Inflammatory macrophage treated with lipopolysaccharide for 1 hour (primary cell): ENCODE measurements at places on chromosomes 1 and 21.

DNA sequence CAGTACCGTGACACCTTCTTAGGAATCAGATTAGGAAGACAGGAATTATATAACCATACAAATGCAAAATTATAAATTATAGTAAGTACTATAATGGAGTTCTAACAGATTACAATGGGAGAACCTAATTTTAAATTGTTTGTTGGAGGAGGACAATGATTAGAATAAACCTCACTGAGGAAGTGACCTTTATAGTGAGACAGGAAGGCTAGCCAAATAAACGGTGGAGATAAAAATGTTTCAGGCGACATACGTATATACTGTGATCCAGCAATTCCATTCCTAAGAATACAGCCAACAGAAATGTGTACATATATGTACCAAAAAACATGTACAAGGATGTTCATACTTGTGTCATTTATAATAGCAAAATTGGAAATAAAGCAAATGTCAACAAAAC, 15.2 kb downstream of the SYNJ1 start:
- DNase-seq, result no peak

DNA sequence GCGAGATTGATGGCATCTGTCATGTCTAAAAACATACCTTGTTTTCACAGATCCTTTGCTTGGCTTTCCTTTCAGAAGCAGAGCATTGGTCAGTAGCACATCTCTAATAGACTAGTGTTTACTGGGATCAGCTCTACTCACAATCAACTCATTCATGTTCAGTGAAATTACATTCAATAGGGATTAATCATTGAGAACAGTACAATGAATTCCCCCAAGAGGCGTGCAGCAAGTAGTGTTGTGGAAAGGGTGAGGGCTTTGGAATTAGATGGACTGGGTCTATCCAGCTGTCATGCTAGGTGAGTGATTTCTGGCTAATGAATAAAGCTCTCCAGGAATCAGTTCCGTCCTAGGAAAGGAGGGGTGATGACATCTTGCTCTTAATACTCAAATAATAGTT, 155.2 kb upstream of the COA6 start:
- no peak for DNase-seq

DNA sequence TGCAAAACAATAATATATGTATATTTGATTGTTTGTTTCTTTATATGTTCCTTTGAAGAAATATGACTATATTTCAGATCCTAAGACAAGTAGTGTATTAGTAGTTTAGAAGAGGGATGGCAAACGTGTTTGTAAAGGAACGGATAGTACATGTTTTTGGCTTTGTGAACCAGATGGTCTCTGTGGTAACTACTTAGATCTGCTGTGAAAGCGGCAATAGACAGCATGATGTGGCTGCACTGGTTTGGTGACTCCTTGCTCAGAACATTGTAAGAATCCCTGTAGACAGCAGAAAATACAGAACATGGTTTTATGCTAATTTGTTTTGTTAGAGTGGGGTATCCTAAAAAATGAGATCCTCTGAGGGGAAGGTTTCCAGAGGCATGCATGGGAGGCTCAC, 3.1 kb downstream of the ACADM start:
- DNase-seq, result no peak

DNA sequence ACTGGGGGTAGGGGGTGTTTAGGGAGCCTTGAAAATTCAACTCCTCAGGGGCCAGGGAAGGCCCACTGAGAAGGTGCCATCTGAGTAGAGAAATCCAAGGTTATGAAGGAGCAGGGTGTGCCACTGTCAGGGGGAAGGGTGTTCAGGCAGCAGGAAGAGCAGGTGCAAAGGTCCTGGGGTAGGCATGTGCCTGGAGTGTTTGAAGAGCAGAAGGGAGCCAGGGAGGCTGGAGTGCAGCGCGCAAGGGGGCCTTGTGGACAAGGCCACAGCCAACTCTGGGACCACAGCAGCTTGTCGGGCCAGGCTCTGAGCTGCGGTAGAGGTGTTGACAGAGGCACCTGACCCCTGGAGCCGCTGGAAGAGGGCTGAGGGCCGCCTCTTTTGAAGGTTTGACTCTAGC, 19.3 kb downstream of the ACTL8 start:
- no peak for DNase-seq

DNA sequence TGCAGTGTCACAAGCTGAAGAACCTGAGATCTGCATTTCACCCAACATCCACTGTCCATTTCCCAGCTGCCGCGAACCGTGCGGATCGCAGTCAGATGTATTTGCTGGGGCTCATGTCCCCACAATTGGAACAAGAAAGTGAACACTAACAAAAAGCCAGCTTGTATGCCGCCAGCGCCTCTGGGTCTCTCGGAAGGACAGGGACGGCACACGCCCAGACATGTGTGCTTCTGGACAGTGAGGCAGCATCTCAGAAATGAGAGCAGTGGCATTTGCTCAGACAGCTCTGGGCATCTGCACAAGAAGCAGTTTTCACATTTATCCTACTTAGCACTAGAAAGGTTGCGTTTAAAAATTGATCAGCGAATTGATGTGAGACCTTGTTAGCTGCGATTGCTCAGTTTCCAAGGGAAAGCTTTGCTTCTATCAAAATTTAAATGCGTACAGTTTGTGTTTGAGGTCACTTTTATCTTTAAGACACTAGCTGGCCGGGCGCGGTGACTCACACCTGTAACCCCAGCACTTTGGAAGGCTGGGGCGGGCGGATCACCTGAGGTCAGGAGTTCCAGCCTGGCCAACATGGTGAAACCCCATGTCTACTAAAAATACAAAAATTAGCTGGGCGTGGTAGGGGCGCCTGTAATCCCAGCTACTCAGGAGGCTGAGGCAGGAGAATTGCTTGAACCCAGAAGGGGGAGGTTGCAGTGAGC, 28.7 kb downstream of the KCNAB2 start:
- no peak for DNase-seq

DNA sequence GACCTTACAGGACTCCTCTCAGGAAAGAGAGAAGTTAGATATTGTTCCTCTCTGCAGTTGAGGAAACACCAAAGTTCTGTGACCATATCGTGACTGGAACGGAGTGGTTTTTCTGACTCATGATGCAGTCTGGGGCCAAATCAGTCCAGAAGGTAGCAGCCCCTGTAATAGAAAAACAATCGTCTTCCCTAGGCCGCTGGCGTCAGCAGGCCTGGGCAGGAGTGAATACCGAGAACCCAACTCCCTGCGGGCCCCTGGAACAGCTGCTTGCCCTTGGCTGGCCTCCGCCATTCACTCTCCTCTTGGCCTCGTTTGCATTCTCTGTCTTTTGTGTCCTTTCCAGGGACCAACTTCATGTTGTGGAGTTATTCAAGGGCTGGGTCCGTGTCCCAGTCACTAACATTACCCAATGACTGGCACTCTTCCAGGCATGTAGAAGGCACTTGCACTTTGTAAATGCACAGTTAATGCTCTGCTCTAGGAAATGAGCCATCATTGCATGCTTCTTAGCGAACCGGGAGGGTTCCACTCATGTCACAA, 10.9 kb upstream of the CD101 start:
- DNase-seq, result peak; percentile 83

- no peak for DNase-seq
Observed at GRCh38 chr1:166874464-166874863, 1.6 kb downstream of the TADA1 start.

DNA sequence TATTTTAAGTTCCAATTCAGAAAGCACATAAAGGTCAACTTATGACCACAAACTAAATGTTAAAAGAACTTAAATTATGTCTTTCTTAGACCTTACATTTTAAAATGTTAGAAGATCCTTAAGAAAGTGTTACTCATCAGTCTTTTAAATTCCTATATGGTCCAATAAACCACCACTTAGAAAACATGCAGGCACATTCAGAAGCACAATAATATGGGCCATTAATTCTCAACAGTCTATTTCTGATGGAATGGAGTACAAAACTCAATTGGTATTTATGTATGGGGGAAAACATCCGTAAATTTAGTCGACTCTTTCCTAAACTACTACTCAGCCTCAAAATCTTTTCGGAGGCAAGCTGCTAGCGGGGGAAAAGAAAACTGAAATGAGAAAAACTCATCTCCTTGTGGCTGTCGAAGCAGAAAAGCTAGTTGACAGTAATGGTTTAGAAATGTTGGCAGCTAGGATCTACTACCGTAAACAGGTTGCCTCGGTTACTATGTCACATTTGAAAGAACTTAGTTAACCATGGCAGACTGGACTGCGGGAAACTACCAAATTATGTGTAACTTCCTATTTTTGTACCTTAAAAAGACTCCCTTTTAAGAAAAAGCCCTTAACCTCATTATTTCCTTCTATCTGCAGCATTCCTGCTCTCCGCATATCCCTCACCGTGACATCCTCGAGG, 1.0 kb downstream of the TRMT1L start:
- DNase-seq, result peak; percentile 66

DNA sequence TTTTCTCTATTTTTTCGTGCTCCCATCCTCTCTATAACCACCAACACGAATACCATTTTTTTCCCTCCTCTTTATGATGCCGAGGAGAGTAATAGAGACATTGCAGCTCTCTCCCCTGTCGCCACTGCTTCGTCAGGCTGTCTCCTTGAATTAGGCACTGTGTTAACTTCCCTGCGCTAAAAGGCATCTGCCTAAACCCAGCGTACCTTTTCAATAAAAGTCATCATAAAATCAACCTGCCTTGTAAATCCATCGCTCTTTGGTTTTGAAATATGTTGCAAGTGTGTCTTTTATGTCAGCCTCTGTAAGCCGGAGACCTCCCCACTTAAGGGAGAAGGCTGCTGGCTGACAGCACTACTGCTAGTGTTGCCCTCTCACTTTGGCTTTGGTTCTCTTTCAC, 8.7 kb downstream of the RNF220 start:
- no peak for DNase-seq

- DNase-seq, result no peak
Observed at GRCh38 chr1:245894843-245895242, 612.2 kb downstream of the SMYD3 start.

- DNase-seq, result no peak
Observed at GRCh38 chr1:118338936-118339335, 153.9 kb upstream of the SPAG17 start.

GRCh38 chr1:11406845-11407244, 72.1 kb upstream of the DISP3 start:
- no peak for DNase-seq

DNA sequence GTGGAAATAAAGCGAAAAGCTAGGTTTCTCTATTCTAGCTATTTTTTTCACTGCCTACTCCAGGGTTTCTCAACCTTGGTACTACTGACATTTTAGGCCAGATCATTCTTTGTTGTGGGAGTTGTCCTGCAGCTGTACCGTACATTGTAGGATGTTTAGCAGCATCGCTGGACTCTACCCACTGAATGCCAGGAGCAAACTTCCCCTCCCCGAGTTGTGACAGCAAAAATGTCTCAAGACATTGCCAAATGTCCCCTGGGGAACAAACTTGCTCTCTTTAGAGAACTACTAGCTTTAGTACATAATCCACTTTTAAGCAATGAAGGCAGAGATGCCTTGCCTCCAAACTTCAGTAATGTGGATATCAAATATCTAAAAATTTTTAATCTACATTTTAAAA, 122.8 kb downstream of the PLPPR5 start:
- DNase-seq, result peak; percentile 49

DNA sequence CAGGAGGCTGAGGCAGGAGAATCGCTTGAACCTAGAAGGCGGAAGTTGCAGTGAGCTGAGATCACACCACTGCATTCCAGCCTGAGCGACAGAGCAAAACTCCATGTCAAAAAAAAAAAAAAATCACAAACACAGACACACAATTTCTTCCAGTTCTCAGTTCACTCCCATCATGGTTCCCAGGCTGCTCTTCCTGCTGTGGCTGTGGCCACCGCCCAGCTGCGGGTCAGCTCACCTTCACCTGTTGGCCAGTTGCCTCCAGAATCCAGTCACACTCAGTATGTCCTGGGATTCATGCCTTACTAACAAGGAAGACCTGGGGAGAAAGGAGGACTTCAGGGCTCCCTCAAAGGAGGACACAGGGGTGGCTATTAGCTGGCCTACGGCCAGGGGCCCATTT, 45.9 kb upstream of the SLC25A33 start:
- DNase-seq, result no peak

DNA sequence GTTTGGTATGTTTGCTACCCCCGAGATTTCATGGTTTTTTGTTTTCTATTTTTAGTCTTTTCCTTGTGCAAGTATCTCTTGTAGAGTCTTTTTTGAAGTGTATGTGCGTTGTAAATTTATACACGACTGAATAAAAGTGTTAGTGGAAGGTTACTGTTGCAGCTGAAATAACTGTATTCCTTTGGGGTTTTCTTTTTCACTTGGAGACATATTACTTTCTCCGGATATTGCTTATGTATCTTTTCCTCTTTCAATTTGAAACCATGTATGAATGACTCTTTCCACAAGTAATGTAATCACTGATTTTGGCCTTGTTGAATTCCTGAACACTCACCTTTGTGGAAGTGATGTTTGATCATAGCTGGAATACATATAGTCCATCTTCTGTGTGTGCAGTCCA, 956 bp downstream of the URB2 start:
- no peak for DNase-seq

DNA sequence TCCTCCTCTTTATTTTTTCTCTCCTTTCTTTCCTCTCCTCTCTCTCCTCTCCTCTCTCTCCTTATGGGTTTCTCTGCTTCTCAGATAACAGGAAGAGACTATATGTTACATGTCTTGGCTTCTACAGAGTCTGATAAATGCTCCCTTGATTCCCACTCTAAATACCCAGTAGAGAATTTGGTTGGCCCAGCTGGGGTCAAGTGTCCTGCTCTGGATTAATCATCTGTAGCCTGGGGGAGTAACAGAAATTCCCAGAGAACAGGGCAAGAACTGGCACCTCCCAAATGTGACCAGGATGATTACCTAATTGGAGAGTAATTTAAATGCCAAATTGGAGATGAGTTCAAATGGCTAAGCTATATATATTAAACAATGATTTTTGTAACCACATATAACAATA, 146.1 kb upstream of the LMO4 start:
- peak; percentile 59 for DNase-seq

DNA sequence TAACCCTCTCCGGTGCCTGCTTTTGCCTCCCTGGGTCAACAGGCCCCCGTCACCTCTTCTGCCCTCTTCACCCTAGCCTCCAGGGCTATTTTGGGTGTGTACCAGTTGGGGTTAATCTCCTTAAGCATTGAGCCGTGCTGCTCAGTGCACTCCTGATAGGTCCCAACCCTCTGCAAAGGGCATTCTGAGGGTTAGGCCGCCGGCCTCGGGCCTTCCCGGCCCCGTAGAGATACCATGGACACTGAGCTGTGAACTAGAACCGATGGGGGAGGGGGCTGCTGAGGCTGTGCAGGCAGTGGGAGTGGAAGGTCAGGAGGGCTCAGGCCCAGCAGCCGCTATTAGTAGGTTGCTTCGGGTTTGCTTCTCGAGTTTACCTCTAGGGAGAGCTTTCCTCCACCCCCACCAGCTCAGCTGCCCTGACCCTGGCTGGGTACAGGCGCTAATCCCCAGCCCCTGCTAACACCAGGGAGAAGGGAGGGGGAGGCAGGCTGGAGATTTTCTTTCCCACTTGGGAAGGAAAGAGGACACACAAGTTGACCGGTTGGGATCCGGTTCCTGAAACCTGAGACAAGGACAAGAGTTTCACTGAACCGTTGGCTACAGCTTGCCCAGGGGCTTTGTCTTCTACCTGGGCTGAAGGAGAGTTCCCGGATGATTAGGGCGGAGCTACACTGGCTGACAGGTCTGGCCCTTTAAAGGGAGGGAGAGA, 4.8 kb downstream of the LMOD1 start:
- no peak for DNase-seq
